Activated naive CD4-positive, alpha-beta T cell treated with anti-CD3 and anti-CD28 coated beads, Interleukin-2, amount 50 U/mL, for 72 hours (primary cell): ENCODE measurements at places on chromosomes 1 and 21. TPM values are rescaled to one million over a fixed set of nuclear protein-coding genes. Genes with fewer than 3 reads are reported as not detected.

Gene KLHDC9
- total RNA-seq: not detected

Gene ZNF648
- total RNA-seq: not detected

Gene VASH2
- total RNA-seq: 0.39 TPM

Gene CCDC185
- total RNA-seq: not detected

Gene WDR47
- 11.5 TPM for total RNA-seq

Gene KCNK2
- not detected for total RNA-seq

Gene RXFP4
- total RNA-seq: not detected

Gene LRRN2
- not detected for total RNA-seq

Gene LAD1
- not detected for total RNA-seq

Gene BRDT
- total RNA-seq: not detected

DNA sequence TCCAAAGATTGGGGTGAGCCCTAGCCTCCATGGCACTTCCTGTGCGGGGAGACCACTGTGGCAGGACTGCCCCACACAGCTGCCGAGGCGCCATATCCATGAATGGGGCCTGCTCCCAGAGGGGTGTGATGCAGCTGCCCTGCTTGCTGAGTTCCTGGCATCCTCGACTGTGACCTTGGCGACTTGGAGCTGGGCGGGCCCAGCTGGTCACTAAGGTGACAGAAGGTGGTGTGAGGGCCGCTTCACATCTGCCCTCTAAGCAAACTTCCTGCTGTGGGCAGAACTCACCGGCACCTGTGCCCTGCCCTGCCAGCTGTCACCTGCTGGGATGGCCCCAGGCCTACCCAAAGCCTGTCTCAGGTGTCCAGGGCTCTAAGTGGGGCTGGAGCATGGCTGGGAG, 9.0 kb downstream of the TMEM61 start:
- no peak for DNase-seq

DNA sequence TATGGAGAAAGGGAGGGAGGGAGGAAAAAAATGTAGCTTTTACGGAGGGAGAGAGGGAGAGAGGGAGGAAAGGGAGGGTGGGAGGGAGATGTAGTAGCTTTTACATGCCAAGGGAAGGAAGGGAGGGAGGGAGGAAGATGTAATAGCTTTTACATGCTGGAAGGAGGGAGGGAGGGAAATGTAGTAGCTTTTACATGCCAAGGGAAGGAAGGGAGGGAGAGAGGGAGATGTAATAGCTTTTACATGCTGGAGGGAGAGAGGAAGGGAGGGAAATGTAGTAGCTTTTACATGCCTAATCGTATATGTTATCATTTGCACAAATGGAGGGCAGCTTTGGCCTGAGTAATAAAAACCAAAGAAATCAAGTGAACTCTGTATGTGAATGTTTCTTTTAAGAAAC, 35.6 kb downstream of the EEIG2 start:
- no peak for DNase-seq

DNA sequence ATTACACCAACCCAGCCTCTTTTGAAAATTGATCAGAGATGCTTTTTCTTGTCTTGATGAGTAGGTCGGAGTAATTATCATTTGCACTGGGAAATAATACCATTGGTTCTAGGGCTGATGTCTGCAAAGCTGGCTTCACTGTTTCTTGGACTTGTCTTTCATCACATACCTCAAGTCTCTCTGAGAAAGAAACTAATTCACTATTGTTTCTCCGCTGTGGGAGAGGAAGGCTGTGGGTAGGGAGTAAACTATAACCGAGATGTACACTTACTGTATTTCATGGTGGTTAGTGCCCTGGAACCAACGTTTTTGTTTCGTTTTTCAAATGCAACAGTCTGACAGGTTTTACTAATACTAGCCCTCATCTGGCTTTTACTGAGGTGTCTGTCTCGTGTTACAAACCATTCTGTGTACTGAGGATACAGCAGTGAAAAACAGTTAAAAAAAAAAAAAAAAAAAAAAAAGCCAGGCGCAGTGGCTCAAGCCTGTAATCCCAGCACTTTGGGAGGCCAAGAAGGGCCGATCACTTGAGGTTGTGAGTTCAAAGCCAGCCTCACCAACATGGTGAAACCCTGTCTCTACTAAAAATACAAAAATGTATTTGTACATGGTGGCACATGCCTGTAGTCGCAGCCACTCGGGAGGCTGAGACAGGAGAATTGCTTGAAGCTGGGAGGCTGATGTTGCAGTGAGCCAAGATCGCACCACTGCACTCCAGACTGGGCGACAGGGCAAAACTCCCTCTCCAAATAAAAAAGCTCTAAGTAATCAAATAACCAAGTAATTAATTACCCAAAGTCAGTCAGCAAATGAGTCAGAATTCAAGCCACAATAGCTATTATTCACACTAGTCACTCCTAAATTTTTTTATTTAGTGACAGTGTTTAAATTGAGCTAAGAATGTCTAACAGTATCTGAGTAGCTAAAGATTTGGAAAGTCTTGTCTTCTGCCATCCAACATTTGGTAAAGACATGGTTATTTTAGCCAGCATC, 23.3 kb downstream of the TOMM20 start:
- no peak for DNase-seq

DNA sequence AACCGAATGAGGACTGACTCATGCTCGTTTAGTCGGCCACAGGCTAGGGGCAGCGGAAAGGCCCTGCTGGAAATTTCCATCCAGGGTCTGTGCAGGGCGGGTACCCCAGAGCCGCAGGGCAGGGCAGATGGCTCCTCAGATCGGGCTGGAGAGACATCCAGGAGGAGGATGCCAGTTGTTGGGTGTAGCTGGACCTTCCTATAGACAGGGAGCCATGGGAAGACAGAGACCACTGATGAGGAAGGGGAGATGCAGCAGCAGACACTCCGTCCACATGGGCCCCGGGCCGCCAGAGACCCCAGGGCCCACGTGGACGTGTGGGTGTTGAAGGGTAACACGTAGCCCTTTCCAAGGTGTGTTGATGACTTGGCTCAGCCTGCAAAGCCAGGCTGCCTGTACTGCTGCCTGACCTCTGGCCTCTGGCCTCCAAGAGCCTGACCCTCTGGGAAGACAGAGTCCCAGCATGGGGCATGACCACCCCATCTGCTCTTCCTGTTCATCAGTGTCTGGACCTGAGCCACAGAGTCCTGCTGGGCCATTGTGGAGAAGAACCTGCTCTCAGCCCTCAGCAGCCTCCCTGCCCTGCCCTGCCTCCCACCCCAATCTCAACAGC, 4.8 kb downstream of the GNG4 start:
- DNase-seq: peak; percentile 50

DNA sequence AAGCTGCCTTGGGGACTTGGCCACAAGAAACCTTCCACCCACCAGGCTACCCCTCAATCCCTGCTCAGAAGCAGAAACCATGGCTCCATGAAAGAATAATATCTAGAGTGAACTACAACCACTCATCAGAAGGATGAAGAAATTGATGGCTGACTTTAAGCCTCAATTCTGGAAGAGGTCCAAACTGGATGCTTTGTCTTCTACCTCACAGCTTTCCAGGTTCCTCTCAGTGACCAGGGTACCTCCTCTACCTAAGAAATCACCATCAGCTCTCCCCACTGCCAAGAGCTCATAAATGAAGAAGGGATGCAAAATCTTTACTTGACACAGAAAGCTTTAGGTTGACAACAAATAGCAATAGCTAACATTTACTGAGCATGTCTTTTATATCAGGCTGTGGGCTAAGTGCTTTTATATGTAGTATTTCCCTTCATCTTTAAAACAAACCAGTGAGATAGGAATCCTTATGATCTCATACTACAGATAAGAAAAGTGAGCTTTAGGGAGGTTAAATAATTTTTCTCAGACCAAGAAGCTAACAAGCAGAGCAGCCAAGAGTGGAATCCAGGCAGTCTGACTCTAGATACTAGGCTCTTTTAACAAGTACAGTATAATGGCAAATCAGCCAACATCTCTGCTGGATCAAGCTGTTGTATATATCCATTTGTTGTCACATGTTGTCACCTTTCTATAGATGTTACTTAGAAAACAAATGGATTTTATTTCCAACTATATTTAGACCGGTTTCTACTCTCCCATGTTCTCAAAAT, 243.0 kb upstream of the SGIP1 start:
- DNase-seq: no peak

GRCh38 chr1:111737216-111738132, 1.7 kb downstream of the INKA2 start:
- no peak for DNase-seq

- no peak for DNase-seq
Observed at GRCh38 chr1:152998476-152998875, 3.1 kb upstream of the SPRR3 start.

DNA sequence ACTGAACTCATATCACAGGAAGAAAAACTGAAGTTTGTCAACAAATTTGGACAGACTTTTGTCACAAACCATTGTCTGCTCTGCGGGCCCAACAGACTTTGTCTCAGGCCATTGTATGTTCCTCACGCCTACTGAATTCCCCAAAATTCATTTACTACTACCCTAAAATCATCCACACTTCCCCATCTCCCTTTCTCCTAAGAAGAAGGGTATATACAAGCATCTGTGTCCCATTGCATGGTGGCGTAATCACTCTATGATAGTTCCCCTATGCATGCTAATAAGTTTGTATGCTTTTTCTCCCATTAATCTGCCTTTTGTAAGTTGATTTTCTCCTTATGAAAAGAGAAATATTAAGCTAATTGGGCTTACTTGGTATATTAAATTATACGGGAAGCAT, 54.9 kb upstream of the ATF3 start:
- DNase-seq: no peak

- no peak for DNase-seq
Observed at GRCh38 chr1:116564426-116564825, 6.4 kb downstream of the CD58 start.

DNA sequence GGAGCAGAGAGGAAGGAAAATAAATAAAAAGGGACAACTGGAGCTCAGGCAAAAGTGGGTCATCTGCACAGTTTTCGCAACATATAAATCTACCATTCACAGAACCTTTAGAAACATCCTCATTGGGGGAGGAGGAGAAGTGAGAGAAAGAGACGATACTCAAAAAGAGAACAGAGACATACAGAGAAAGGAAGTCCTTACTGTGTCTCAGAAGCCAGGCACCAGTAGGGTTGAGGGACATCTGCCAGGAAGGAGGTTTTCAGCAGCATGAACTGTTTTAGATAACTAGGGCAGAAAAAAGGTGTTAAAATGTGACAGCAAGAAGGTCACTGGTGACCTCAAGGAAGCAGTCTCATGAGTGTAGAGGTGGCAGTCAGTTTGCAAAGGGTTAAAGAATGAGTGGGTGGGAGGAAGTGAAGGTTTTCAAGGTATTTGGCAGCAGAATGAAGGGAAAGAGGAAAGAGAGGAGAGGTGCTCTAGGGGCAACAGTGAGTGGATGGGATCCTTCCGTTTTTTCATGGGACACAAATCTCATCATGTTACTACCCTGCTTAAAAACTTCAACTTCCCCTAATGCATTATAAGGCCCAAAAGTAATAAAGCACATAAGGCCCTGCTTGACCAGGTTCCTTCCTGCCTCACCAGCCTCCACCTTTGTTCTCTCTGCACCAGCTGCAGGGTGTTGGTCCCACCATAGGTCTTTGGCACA, 9.5 kb downstream of the JAK1 start:
- DNase-seq: peak; percentile 49

- DNase-seq: no peak
Observed at GRCh38 chr21:17709266-17709611, 96.5 kb upstream of the BTG3 start.

- DNase-seq: no peak
Observed at GRCh38 chr1:10678852-10679251, 117.6 kb downstream of the CASZ1 start.

GRCh38 chr1:225878282-225878681, 3.9 kb downstream of the TMEM63A start:
- DNase-seq: no peak

GRCh38 chr1:191674626-191675179, 483.6 kb upstream of the RGS18 start:
- no peak for DNase-seq

DNA sequence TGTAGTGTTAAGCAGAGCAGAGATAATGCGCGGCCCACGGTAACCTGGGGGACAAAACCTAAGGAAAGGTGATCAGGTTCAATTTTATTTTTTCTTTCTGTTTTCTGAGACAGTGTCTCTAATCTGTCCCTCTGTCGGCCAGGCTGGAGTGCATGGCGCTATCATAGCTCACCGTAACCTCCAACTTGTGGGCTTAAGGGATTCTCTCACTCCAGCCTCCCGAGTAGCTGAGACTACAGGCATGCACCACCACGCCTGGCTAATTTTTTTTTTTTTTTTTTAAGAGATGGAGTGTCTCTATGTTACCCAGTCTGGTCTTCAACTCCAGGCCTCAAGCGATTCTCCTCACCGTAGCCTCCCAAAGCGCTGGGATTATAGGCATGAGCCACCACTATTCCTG, 724 bp upstream of the ANKRD35 start:
- no peak for DNase-seq

DNA sequence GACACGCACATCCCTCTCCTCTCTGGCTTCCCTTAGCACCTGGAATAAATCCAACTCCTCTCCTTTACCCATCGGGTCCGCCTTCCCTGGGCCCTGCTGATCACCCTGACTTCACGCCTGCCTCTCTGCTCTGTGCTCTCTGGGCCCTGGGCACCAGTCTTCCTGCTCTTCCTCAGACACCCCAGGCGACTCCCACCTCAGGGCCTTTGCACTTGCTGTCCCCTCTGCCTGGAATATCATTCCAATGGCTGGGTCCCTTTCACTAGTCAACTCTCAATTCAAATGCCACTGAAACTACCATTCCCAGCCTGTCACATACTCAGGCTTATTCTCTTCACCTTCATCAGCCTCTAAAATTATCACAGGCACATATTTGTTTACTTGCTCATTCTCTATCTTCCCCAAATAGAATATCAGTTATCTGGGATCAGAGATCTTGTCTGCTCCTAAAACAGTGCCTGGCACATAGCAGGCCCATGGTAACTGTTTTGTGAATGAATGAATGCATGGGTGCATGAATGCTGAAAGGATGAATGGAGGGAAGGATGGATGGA, 27.2 kb upstream of the SELENON start:
- no peak for DNase-seq

- DNase-seq: no peak
Observed at GRCh38 chr1:181192316-181192715, 103.8 kb downstream of the IER5 start.

DNA sequence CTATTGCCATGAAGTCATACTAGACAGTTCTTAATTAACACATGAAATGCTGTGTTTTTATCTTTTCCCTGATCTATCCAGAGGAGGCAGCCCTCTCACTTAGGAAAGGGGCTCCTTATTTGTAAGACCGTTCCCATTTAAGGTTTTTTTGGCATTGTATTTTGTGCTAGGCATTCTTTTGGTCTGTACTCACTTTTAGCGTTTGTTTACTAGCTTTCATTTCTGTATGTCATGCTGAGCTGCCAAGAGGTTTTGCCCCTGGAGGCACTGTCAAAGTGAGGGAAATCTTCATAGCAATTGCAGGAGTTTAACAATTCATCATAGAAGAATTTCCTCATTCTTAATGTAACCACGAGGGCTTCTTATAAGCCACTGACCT, 59.5 kb downstream of the MTR start:
- no peak for DNase-seq

DNA sequence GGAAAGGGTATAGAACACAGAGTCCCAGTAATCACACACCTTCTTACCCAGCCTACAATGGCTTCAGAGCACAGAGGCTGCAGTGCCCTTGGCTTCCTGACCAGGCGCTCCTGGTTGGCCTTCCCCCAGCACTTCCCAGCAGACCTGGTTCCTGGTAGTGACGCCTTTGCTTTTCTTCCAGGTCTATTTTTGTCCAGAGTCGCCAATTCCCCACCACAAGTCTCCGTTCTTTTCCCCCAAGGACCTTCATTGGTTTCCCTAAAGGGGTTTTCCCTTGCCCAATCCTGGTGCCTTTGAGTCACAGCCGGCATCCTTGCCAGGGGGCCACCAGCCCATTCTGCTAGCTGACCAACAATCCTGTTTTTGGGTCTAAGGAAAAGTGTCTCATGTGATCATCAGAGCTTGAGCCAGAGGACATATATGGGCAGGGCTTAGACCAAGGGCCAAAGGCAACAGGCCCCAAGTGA, 84.8 kb downstream of the KCNJ15 start:
- no peak for DNase-seq
